GM03348 (cell line): ENCODE measurements at places on chromosomes 2 and 18.

- no peak for DNase-seq
These were observed 94.7 kb upstream of the CDC42EP3 start for GRCh38 chr2:37766106-37766505.

DNA sequence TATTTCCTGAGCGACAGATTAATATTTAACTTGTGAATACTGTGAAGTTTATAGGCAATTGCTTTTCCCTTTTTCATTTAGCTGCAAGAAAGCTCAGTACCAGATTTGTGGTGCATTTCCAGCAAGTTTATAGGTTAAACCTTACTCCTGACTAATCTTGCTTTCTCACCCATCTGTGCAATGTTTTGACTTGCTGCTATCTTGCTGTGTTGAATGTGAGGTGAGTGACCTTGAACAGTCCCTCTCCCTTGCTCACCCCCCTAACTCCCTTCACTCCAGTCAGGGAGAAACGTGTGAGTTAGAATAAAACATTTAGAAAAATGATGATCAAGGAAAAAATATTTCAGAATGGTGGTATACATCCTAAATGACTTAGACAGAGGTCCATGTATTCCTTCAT, 39.8 kb upstream of the PARD3B start:
- no peak for DNase-seq

GRCh38 chr2:163657281-163657656, 78.5 kb downstream of the FIGN start:
- DNase-seq: no peak

DNA sequence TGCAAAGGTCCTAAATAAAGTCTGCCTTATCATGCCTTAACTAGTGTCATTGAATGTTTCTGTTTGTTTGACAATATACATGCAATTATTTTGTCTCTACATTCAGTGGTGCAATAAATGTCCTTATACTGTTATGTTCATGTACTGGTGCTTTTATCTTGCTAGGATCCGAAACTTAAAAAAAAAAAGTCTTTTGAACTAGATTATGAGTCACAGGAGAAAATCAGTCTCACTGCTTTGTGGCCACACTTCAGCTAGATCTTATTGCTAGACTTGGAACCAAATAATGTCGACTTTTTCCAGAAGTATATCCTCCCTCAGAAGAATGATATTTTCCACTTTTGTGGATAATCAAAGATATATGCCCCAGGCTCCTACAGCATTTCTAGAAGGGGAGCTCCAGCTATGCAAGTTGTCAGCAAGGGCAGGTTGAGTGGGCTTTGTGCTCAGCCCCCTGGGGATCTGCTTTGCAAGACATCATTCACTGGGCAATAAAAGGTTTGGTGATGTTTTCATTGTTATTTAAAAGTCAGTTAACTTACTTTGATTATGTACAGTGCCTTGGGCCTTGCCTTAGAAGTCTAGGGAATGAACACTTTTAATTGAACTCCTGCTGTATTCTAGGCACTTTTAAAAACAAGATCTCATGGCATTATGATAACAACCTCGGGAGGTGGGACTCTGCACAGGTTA, 157.1 kb upstream of the LRRTM1 start:
- no peak for DNase-seq

DNA sequence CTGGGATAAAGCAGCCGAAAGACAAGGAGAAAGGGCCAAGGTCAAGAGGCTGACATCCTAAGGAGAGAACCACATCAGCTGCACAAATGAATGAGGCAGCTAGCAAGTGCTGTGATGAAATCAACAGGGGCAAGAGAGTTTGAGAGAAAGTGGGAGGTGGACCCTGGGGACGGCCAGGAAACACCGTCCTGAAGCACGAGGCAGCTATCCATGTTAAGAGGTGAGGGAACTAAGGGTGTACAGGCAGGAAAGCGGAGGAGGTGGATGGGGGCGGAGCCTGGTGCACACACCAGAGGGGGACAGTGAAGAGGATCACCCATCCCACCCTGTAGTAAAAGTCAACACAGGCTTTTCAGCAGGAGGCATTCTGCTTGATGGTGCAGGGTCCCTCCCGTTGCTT, 52.4 kb downstream of the HDLBP start:
- DNase-seq: no peak

GRCh38 chr2:215319500-215319899, 7.6 kb downstream of the ATIC start:
- DNase-seq: no peak

- no peak for DNase-seq
These were observed 133.0 kb upstream of the CELF4 start for GRCh38 chr18:37698508-37699040.

DNA sequence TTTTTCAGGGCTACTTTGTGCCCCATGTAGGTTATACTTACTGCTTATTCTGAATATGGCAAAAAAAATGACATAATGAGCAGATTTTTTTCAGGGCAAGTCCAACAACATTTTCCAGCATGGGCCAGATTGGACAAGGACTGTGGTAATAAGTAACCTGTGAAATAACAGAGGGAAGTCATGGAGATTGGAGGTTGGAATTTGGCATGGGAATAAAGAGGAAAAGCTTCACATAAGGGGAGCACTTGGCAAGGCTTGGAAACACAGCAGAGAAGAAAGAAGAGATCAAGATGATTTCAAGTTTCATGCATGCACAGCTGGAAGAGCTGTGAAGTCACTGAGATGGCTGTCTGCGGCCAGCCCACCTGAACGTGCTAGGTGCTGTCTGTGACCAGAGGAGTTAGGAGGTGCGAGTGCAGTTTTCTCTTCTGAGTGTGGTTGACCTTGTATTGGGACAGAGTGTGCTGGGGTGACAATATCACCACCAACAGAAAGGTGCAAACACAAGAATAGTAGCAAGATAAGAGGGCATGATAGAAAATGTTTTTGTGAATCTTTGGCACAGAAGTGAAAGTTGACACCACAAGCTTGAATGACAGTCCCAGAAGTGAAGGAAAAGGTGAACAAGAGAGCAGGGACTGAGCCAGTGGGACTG, 71.1 kb upstream of the DSC1 start:
- DNase-seq: no peak

DNA sequence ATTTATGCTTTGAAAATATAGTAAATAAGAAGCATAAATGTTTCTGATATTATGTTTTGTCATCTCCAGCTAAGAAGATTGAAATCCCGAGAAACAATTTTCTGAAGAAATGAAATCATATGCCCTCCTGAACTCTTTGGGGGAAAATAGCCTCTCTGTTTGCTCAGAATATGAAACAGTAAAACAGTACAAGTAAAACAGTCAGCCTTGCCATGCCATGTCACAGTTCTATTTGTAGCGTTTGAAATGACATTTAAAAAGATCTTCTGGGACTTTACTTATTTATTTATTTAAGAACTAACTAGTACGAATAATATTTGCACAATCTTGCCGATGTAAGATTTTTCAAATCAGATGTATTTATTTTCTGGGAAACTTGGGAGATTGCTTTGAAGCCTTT, 98.0 kb downstream of the LNPK start:
- DNase-seq: no peak

- peak; percentile 88 for DNase-seq
These were observed 154.7 kb upstream of the HS6ST1 start for GRCh38 chr2:128473175-128474035.

- no peak for DNase-seq
These were observed 37.7 kb upstream of the GPR155 start for GRCh38 chr2:174524527-174524926.

DNA sequence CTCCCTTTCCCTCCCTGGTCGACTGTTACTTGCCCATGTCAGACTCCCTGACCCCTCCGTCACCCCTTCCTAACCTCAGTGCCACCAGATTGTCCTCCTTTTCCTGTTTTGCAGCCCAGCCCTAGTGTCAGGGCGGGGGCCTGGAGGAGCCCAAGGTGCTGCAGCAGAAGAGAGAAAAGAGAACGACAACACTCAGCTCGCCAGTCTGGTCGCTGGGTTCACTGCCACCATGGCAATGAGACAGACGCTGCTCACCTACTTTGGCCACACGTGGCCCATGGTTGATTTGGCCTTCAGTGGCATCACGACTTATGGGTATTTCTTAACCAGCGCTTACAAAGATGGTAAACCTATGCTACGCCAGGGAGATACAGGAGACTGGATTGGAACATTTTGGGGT, 108.4 kb upstream of the RMDN2 start:
- no peak for DNase-seq
